ENCODE measurements at places on chromosomes 4 and X.

GRCh38 chr4:161714022-161714751 is 449.6 kb downstream of the FSTL5 start:
- peak; percentile 70 for DNase-seq

GRCh38 chr4:120921456-120922380 is 808 bp downstream of the PRDM5 start:
- DNase-seq = peak; percentile 69

DNA sequence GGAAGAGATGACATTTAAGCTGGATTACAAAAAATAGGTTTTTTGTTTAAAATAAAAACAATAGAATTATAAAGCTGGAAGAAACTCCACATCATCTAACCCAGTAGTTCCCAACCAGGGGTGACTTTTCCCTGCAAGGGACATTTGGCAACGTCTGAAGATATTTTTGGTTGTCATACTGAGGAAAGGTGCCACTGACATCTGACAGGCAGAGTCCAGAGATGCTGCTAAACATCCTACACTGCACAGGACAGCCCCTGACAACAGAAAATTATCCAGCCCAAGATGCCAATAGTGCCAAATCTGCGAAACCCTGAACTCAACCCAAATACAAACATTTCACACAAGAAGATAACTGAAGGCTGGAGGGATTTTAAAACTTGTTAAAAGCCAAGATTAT is 18.5 kb downstream of the TAB3 start:
- no peak for DNase-seq

DNA sequence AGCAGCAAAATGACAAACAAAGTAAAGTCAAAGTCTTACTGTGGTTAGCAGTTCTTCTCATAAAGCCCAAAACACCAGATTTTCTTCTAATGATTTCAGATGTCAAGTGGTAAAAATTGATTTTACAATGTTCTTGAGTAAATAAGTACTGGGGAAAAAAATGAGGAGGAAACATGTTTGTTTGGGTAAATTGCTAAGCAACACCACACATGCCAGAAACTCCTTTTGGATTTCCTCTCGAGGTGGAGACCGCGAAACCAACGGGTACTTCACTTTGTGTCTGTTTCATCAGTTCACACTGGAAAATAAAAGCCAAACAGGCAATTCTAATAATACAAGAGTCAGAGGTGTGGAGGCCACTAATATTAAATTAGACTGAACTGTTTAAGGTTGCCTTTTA is 4.6 kb upstream of the PKD2 start:
- DNase-seq = no peak

GRCh38 chrX:56783450-56783831 is 54.4 kb downstream of the NBDY start:
- no peak for DNase-seq

DNA sequence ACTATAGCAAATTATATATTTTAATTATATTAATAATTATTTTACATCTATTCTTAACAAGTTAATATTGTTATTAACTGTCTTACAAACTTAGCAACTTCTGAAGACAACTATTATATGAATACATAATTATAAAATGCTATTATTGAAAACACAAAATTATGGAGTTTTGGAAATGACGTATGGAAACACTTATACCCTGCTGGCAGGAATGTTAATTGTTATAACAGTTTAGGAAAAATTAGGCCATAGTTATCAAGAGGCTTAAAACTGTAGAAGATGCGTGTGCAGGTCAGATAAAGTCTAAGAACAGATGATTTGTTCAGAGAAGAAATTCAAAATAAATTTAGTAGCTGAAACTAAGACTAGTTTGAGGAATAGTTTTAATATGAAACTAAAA is 211.7 kb downstream of the FAT4 start:
- DNase-seq = no peak

- no peak for DNase-seq
Measured at GRCh38 chr4:51931461-51931860, 88.5 kb downstream of the DCUN1D4 start.

DNA sequence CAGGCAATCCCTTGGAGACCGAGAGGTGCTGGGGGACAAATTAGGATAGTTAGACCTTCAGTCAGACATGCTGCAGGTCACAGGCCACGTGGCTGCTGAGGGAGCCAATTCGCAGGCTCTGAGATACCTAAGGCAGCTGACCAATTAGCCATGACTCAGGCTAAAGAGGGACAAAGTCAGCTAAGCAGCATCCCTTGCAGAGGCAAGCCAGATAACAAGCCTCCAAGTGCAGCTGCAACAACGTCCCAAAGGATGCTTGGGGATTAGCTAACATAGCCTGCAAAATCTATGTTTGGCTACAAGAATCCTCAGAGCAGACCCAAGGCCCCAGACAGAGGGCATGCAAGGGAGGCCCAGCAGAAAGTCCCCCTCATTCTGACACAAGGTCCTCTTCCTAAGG is 93.5 kb downstream of the SEL1L3 start:
- no peak for DNase-seq

DNA sequence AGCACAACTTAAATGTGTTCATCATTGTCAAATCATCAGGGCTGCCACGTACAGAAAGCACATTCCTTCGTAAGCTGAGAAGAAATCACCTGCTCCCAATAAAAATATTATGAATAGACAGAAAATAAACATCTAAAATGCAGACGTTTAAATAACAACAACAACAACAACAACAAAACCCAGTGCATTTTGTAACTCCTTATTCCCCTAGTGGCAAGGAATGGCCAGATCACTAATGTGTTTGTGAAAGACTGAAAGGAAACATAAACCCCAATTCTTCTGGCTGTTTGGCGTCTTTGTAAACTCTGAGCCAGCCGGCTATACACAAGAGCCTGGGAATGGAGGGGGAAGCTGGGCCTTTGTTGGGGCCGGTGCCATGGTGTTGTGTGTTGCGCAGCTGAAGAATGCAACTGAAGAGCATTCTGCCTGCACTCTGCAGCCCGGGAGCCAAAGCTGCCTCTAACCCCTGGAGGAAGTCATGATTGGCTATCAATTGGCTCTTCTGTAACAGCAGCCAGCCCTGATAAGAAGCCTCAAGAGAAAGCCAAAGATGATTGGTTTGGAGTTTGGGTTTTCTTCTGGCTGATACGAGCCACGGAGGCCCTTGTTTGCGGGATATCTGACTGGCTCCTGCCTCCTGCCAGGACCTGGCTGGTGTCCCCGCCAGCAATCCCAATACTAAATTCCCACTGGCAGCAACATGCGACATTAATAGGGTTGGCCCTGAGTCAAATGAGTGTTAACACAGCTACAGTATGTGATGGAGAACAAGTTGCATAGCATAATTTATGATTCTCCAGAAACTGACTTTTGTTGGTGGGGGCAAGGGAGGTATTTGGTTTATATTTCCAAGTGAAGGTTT is 89.7 kb upstream of the TFDP3 start:
- no peak for DNase-seq

GRCh38 chr4:106401157-106401556 is 32.6 kb upstream of the GIMD1 start:
- no peak for DNase-seq

DNA sequence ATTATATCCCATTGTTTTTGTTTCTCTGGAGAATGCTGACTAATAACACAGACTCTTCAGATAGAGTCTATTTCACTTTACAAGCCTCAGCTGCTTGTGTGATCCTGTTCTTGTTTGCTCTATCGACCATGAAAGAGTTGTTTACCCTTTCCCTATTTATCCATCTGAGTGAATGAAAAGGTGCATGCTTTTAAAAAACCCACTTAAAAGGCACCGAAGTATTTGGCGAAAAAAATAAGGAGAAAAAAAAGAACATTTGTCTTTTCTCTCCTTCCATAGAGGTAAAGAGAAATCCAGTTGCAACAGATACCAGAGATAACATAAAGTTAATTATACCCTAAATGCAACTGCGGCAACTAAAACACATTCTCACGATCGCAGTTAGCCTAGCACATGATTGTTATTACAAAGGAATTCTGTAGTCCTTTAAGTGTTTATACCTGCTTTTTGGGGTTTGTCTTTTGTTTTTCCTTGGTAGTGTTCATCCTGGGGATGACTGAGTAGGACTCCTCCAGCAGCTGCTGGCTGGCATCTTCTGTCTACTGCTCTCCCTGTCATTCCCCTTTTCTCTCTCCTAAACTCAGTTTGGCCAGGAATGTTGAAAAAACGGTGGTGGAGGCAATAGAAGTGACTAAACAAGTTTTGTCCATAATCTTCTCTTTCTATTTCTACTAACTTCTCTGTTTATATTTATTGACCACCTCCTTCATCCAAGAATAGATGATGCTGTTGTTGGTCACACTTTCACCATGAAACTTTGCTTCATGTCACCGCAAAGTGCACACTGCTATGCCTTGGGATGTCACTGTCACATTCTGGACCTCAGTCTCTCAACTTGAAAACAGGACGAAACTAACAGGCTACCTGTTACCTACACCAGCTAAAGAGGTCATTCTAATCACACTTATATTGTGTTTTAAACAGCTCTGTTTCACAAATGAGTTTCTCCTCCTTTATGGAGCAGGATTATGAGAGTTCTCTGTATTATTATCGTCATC is 41.9 kb upstream of the FRAS1 start:
- no peak for DNase-seq

- DNase-seq = no peak
Measured at GRCh38 chr4:87055311-87055710, 120.5 kb downstream of the AFF1 start.

- DNase-seq = no peak
Measured at GRCh38 chr4:125020089-125021034, 294.4 kb upstream of the FAT4 start.

DNA sequence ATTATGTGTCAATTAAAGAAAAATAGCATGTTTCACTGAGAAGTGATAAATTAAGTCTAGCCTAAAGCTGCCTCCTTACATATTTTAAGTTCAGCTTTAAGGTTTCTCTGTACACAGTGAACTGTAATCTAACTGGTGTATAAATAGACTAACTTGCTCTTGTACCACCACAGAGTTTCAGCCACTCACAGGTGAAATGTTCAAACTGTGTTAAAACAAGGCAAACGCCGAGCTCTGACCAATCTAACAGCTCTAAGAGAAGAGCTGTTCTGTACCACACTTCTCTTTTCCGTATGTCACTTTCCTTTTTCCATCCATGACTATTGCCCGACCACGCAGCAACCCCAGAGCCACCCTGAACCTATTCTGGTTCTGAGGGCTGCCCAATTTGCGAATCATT is 64.5 kb downstream of the DCHS2 start:
- no peak for DNase-seq

GRCh38 chr4:83012200-83012686 is 1.6 kb upstream of the LIN54 start:
- peak; percentile 17 for DNase-seq

GRCh38 chrX:9874483-9874882 is 88.3 kb downstream of the SHROOM2 start:
- peak; percentile 42 for DNase-seq

DNA sequence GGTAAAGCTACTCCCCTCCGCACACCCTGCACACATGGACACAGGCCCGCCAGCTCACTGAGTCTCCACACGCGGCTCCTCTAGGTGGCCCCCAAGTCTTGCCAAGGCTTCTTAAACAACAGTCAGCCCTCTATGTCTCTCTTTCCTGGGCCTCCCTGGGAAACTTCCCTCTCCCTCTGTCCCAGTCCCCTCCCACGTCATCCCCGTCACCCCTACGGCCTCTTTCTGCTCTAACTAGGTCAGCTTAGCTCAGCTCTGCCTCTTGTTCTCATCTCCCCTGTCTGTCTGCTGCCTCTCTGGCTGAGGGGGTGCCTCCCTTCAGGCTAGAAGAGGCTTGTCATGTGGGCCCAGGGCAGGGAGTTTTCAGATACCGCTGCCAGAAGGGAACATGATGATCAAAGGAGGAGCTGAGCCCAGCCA is 38.8 kb downstream of the SEPTIN6 start:
- DNase-seq = no peak

GRCh38 chr4:158213466-158213865 is 3.2 kb downstream of the TMEM144 start:
- no peak for DNase-seq

DNA sequence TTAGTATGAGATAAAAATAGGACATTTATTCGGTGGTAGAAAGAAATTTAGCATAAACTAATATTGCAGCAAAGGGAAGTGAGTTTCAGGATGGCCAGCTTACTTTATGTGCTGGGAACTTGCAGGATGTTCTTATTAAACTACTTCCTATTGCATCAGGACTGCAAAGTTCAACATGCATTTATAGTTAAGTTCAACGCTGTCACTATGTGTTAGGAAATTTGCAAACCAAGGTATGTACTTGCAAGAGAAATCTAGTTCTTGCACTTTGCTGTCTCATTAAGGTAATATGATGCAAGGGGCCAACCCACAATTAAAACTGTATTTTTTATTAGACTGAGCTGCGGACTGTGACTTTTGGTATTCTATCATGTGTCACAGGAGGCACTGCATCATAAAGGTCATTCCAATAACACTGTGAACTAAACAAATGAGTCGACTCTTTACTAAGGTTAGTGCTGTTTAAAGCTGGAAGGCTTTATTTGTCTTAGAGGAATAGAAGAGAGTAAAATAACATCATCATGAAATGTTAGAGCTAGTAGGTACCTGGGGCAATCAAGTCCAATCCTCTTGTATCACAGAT is 1525.7 kb upstream of the TENM3 start:
- no peak for DNase-seq

DNA sequence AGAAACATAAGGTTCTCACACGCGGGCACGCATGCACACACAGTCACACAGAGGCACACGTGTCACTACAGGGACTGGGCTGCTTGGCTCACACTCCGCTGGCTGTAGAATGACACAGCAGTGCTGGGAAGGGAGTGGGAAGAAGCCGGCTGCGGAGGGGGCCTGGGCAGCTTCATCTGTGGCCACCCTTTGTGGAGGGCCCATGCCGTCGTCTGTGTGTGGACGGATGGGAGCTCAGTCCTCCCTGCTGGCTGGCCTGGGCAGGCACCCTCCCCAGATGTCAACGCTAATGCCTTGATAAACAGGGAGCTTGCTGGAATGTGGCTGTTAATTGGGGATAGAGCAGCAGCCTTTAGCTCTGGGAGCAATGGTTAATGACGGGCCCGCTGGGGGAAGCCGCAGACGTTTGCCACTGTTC is 621.1 kb downstream of the BCOR start:
- DNase-seq = no peak

GRCh38 chrX:19863857-19864223 is 23.6 kb downstream of the SH3KBP1 start:
- DNase-seq = no peak

GRCh38 chrX:148600131-148600530 is 99.7 kb downstream of the AFF2 start:
- DNase-seq = no peak

- no peak for DNase-seq
Measured at GRCh38 chrX:10239611-10240064, 82.9 kb downstream of the CLCN4 start.

- no peak for DNase-seq
Measured at GRCh38 chr4:24644983-24645764, 60.8 kb upstream of the DHX15 start.
